Keratinocyte (primary cell): ENCODE measurements at places on chromosomes 16 and 17. TPM values are rescaled to one million over a fixed set of nuclear protein-coding genes. Genes with fewer than 3 reads are reported as not detected.

CCL17 gene
- not detected in 3 replicates for polyA plus RNA-seq

NACA2 gene
- polyA plus RNA-seq = 0.18 to 0.79 TPM in 2 of 3 replicates, not detected in the other

GRCh38 chr16:22942811-22943210 lies 128.8 kb downstream of the HS3ST2 start:
- no peak for DNase-seq

RPGRIP1L gene
- 7.8 to 11.6 TPM (median 7.9 TPM) in 3 replicates for polyA plus RNA-seq

GRCh38 chr17:63989622-63990345 lies 8.4 kb upstream of the PRR29 start:
- DNase-seq = no peak

DNA sequence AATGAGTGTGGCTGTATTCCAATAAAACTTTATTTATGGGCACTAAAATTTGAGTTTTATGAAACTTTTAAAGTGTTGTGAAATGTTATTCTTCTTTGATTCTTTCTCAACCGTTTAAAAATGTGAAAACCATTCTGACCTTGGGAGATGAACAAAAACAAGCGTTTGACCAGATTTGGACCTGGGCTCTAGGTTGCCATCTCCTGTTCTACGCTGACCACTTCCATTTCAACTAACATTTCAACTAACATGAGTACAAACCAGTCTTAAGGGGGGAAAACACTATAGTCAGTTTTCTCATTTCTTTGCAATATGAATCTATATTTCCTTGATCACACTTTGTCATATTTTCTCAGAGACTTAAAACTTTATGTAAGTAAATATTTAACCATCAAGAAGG lies 118.4 kb upstream of the IRX5 start:
- no peak for DNase-seq

GRCh38 chr17:65856865-65857264 lies 295.4 kb upstream of the AXIN2 start:
- DNase-seq = no peak

EIF1 gene
- polyA plus RNA-seq = 236 to 308 TPM (median 272 TPM) in 3 replicates

CTRB1 gene
- polyA plus RNA-seq = not detected in 3 replicates

DNA sequence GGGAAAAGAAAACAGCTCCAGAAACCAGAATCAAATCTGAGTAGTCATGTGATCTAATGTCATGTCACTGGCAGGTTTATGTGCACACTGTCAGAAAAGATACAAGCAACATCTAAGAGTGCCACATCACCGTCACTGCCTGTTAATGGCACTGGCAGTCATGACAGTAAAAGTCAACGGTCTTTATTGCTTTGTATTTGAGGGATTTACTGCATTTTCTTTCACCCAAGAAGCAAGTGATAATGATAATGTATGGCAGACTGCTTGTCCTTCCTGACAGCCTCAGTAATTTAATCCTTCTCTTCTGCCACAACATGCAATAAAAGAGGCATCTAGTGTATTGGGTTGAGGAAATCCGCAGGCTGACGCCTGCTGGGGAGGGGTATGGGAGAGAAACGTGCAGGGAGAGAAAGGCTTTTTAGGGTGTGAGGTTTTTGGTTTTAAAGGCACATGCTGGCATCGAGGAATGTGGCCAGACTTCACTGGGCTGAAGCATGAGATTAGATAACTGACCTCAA lies 92.4 kb downstream of the RPGRIP1L start:
- DNase-seq = no peak

- no peak for DNase-seq
These were observed 155.0 kb downstream of the HS3ST2 start for GRCh38 chr16:22968931-22969330.

DNA sequence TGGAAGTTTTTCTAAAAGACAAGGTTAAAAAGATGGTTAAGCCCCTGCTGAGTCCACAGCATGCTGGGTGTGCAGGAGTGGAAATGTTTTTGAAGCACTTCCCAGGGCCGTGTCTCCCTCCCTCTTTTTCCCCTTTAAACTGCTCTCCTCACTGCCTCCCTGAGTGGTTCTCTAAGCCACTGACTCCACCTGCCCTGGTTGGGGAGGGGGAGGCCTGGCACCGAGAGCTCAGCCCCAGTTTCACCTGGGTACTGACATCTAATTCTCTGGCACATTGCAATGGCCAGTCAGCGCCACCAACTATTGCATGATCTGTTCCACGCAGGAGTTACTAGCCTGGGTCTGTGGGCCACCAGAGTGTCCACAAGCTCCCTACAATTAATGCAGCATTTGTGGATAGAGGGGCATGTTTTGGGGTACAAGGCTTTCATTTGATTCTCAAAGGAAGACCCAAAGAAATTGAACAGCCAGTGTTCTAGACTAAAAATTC lies 22.7 kb downstream of the MPP3 start:
- no peak for DNase-seq

PRR29 gene
- polyA plus RNA-seq = 0.01 TPM in 1 of 3 replicates, not detected in the others

KRT36 gene
- polyA plus RNA-seq = not detected in 3 replicates

DNA sequence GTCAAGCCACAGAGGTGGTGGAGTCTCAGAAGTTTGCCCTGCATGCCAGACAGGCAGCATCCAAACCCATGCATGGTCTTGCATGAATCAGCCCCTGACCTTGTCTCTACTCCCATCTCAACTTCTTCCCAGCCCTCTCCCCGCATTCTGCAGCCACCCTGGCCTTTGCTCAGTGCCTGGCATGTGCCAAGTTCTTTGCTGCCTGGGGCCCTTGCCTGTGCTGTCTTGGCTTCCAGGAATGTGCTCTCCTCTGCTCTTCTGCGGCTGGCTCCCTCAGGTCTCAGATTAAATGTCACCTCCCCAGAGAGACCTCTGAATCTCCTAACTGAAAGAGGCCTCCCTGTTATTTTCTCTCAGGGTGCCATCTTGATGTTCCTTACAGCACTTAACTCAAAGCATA lies 17.6 kb downstream of the DRC3 start:
- DNase-seq = peak; percentile 55

SKAP1 gene
- polyA plus RNA-seq = 0.09 TPM in 1 of 3 replicates, not detected in the others

DNA sequence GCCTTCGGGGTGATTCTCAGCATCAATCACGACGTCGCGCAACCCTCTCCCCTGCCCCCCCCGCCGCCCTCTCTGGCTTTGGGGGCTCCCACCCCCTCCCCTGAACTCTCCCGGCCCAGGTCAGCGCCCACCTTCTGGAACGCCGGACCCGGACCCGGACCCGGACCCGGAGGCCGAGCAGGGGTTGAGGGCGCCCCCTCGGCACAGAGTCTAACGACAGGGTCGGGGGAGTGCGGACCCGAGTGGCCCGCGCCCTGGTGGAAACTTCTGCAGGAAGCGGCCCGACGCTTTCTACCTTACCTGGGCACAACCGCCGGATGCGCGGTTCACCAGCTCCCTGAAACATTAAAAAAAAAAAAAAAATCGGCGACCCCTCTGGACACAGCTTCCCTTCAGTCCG lies 16.2 kb downstream of the SALL1 start:
- DNase-seq = no peak

DNA sequence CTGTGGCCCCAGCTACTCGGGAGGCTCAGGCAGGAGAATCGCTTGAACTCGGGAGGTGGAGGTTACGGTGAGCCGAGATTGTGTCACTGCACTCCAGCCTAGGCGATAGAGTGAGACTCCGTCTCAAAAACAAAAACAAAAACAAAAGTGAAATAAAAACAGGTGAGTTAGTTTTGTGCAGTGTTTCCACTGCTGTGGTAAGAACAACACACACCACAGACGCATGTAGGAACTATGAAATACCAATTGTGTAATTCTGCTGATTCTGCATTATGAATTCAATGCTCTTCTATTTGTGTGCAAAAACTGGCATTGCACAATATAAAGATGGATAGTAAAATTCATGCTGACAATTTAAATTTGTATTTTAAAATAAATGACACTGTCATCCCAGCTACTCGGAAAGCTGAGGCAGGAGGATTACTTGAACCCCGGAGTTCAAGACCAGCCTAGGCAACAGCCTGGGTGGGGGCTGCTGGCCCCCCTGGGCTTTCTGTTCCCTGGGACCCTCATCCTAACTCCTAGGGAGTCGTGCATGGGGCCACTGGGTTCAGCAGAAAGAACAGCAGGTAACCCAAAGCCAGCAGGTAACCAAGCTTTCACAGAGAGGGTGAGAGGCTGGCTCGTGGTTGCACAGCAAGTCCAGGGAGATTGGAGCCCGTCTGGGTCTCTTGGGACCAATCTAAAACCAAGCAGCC lies 10.6 kb upstream of the RHBDF2 start:
- DNase-seq = no peak

GRCh38 chr17:30267625-30268024 lies 24.1 kb downstream of the BLMH start:
- DNase-seq = no peak

GRCh38 chr17:2065949-2066400 lies 11.1 kb downstream of the HIC1 start:
- no peak for DNase-seq

LIMD2 gene
- 1.6 to 3.5 TPM (median 3.3 TPM) in 3 replicates for polyA plus RNA-seq

KRT9 gene
- polyA plus RNA-seq = 0.85 to 1.6 TPM (median 1.5 TPM) in 3 replicates

GPR139 gene
- not detected in 3 replicates for polyA plus RNA-seq

DNA sequence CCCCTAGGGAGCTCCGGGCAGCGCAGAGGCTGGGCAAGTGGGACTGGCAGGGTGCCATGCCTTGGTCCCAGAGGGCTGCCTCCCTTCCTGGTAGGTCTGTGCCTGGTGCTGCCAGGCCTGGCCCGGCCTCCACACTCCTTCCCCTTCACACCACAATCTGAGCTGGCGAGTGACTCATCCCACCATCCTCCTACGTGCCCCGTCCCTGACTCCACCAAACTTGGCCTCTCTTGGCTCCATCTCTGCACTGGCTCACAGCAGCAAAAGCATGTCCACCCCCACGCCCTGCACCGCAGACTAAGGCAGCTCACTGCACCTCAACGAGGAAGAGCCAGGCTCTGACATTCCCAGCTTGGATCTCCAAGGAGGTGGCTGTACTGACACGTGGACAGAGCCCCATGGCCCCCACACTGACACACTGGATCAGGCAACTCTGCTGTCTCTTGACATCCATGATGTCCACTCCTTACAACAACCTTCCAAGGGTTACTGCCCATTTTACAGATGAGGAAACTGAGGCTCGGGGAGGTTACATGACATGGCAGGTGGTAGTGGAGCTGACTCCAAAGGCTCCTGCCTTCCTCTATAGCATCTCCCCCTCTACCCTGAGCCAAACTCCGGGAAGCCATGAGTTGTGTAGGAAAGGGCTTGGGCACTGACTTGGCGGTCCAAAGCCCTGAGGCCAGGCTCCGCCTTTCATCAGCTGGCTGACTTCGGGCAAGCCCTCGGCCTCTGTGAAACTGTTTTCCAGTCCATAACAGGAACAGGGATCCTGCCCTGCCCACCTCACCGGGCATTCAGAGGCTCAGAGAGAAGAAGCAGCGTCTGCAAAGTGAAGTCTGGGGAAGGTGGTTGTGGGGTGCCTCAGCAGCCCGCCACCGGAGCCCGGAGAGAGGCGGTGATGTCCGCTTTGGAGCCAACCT lies 20.1 kb upstream of the KRT19 start:
- peak; percentile 98 for DNase-seq

ZG16 gene
- 0.01 TPM in 1 of 3 replicates, not detected in the others for polyA plus RNA-seq

DNA sequence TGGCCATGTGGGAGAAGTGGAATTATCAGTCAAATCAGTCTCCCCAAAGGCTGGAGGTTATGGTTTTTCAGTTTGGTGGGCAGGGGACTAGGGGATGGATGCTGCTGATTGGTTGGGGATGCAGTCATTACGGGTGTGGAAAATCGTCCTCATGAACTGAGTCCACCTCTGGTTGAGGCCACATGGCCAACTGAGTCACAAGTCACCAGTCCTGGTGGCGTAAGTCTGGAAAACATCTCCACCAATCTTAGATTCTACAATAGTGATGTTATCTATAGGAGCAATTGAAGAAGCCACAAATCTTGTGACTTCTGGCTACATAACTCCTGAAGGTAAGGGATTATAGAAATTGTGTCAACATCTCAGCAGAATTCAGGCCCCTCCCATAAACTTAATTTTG lies 5.2 kb upstream of the RNF135 start:
- no peak for DNase-seq

GRCh38 chr17:39194089-39194984 lies 3.1 kb downstream of the CACNB1 start:
- no peak for DNase-seq

- DNase-seq = peak; percentile 85
These were observed 36.3 kb downstream of the PITPNC1 start for GRCh38 chr17:67413388-67413787.

DNA sequence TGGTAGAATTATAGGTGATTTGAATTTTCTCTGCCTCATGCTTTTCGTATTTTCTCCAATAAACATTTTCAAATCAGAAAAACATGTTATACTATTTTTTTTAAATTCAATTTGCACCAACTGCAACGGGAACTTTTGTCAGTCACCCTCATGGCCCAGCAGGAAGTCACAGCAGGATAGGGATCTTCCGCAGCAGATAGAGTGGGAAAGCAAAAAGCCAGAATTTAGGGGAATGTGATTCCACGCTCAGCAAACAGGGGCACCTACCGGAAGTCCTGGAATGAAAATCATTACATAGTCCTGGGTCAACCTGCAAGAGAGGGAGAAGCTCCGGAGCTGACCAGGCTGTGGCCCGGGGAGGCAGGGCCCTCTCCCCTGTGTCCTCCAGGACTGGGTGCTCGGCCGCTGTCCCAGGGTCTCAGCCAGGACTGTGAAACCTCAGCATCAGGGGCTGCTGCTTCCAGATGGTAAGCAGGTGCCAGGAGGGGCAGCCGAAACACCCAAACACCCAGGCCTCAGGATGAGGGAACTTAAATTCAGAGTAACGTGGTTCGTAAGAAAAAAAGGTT lies 3.9 kb downstream of the SLC47A2 start:
- DNase-seq = no peak

GRCh38 chr16:19331794-19332193 lies 46.3 kb downstream of the CLEC19A start:
- no peak for DNase-seq

TBC1D3L gene
- 4.6 to 11.1 TPM (median 7.0 TPM) in 3 replicates for polyA plus RNA-seq
